ENCODE measurements at places on chromosomes 2 and 18.

DNA sequence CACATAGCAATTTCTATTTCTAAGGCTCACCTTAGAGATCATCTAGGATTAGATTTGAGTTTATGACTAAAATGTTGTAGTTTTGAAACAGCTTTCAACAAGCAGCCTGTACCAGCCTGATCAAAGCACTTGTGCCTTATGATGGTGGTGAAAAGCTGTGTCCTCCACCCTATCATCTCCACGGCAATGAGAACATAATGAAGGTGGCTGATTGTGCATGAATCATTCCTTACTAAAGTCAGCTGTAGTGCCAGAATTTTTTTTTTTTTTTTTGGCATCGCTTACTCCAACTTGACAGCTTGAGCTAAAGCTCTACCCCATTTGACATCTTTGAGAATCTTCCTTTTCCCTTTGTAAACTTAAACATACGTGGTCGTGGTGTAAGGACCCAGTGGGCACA is 86.0 kb downstream of the DCC start:
- no peak for DNase-seq

DNA sequence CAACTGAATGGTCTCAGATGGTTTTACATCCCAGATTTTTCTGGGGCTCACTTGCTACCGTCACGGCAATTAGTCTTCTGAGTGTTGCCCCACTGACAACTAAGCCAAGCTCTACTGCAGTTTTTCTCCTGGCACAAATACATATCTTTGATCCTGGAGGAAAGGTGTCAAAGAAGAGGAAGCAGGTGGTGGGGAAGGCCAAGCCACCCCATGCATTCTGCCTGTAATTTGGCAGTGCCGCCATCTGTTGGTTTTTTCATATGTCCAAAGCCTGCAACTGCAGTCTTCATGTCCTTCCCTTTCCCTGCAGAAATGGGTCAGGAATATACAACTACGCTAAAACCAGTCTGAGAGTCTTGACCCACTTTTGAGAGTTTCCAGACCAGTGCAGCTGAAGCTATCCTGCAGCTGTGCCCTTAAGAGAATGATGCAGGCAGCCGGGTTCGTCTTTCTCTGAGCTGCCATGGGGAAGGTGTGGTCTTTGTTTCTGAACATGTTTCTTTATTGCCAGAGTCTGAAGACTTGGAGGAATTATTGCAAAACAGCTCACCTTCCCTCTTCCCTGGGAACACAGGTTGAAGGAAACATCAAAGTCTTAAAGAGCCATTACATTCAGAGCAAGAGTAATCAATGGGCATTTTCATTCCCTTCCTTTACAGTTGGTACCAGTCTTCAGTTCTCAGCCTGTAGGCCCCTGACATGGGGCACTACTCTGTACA is 71.8 kb upstream of the ATL2 start:
- no peak for DNase-seq

GRCh38 chr18:35474884-35475283 is 22.9 kb downstream of the INO80C start:
- DNase-seq = no peak

- DNase-seq = no peak
Observed at GRCh38 chr18:11163665-11164064, 14.3 kb upstream of the PIEZO2 start.

GRCh38 chr2:220104871-220105351 is 477.5 kb downstream of the SLC4A3 start:
- peak; percentile 36 for DNase-seq

DNA sequence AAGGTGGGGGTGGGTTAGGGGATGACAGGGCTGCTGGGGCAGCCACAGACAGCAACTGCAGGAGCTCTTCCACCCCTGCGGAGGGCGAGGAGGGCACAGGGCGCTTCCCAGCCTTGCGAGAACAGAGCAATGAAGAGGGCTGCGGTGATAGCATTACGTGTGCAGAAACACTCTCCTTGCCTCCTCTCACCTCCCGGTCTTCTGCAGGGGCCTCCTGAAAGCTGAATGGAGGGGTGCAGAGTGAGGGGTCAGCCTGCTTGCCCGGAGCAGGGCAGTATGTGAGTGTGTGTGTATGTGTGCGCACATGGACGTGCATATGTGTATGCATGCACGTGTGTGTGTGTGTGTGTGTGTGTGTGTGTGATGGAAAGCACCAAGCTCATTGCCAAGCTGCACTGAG is 29.5 kb upstream of the IL1R2 start:
- DNase-seq = no peak

GRCh38 chr2:46320141-46320567 is 22.9 kb downstream of the EPAS1 start:
- no peak for DNase-seq

GRCh38 chr2:16197504-16198147 is 257.3 kb downstream of the MYCN start:
- no peak for DNase-seq

DNA sequence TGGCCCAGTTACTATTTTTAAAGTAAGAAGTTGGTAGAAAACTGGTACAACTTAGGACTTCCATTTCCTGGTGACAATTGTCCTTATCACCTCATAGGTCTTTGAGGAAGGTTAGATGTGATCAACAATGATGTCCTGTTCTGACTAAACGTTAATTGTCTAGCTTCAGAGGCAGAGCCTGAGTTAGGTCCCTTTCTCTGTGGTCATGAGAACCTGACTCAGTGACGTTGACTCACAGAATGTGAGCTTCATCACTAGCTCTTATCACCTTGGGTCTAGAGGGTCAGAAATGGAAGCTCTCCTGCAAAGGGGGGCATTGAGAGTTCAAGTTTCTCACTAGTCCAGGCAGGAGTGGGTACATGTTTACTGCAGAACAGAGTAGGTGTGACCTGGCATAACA is 60.6 kb upstream of the ATP8B1 start:
- no peak for DNase-seq

- no peak for DNase-seq
Observed at GRCh38 chr2:232903989-232904388, 33.9 kb downstream of the SNORC start.

- DNase-seq = no peak
Observed at GRCh38 chr2:122236152-122236874, 480.9 kb downstream of the TSN start.

DNA sequence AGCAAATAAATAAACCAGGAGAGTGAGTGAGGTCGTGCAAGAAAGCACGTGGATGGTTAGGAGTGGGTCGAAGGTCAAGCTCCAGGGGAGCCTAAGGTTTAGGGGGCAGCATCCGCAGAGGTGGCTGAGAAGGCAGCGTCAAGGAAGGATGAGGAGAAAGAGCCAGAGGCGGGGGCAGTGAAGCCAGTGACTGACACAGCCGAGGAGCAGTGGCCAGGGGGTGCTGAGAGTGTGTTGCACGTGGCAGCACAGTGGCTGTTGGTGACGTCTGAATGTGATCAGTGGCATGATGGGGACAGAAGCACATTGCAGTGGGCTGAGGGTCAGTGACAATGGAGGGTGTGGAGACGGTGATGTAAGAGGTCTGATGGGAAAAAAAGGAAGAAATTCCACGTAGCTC is 13.7 kb upstream of the FHL2 start:
- DNase-seq = no peak

DNA sequence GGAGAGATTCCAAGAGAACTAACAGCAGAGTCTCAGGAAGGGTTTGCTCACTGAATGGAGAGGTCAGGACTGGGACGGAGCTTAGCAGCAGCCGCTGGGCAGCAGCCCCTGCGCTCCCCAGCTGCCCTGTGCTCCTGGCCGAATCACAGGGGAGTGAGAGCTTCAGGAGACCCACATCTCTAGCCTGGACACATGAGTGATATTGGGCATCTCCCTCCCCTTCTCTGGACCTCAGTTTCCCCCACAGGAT is 511 bp downstream of the MATN3 start:
- DNase-seq = no peak

GRCh38 chr18:25614168-25614567 is 262.2 kb upstream of the ZNF521 start:
- DNase-seq = no peak

DNA sequence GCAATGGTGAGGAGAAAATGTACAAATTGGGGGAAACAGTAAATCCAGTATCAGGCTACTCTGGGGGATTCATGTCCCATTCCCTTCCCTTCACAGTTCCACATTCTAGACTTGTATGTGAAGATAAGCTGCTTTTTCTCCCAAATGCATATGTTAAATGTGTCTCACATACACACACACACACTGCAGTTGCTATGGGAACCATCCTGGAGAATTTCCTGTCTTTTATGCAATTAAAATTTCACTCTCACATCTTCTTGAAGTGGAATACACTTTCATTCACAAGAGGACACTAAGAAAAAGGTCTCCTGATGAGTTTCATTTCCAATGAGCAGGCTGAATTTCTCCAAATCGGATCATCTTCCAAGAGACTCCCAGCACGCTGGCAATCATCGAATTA is 366.0 kb downstream of the LRATD1 start:
- no peak for DNase-seq

DNA sequence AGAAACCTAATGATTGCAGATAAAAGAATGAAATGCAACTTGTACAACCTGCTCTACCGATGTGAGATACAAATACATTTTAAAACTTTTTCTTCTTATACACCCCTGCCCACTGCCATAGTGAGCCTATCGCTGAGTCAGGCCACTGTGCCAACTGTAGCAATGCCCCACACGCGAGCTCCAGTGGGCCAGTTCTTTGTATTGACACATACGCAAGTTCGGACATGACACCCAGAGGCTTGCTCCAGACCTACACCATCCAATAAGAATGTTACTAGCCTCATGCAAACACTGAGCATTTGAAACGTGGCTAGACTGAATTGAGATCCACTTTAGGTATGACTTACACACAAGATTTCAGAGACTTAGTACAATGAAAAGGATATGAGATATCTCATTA is 340.1 kb downstream of the ARHGAP15 start:
- no peak for DNase-seq

GRCh38 chr2:12433626-12433990 is 283.1 kb upstream of the TRIB2 start:
- no peak for DNase-seq

DNA sequence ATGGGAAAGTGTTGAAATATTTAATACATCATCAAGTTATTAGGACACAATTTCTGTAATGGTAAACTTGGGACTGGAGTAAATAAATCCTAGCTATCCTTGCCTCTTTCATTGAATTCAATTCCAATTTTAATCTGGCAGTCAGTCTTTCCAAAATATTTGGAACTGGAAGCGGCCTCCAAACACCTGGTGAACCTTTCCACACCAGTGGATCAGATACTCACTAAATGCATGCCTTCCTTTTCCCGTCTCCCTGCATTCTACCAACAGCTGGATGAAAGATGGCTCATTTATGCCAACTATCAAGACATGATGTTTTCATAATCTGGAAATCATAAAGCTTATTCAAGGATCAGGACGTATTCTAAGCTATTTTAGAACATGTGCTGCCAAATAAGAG is 488.2 kb upstream of the SPHKAP start:
- DNase-seq = no peak

DNA sequence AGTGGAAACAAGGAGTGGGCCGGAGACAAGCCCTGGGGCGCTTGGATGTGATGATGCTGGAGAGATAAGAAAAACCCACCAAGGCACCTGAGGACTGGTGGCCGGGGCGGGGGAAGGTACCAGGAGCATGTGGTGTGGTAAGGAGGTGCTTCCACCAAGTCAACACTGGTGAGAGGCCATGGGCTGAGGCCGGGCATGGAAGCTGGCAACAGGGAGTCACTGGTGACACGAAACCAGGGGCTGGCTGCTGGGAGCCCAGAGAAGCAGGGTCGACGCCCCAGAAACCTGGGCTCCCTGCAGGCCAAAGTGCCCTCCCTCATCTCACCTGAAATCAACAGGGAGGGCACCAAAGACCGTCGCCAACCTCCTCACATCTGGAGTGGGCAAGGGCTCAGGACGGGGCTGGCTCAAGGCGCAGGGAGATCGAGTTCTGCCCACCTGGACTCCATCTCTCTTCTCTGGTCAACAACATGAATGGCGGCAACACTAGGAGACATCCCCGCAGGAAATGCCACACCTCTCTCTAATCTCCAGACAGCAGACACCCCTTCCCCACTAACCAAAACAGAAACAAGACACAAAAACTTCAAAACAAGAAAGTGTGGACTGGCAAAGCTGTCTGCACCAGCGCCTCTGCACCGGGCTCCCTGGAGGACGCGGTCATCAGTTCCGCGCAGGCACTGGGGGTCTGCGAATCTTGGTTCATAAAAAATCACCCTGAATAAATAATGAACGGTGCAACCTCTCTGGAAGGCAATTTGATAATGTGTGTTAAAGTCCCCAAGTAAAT is 185.5 kb downstream of the HDAC4 start:
- DNase-seq = no peak

- no peak for DNase-seq
Observed at GRCh38 chr2:65576861-65577601, 144.6 kb upstream of the SPRED2 start.

- DNase-seq = no peak
Observed at GRCh38 chr18:6784046-6784445, 54.5 kb downstream of the ARHGAP28 start.

DNA sequence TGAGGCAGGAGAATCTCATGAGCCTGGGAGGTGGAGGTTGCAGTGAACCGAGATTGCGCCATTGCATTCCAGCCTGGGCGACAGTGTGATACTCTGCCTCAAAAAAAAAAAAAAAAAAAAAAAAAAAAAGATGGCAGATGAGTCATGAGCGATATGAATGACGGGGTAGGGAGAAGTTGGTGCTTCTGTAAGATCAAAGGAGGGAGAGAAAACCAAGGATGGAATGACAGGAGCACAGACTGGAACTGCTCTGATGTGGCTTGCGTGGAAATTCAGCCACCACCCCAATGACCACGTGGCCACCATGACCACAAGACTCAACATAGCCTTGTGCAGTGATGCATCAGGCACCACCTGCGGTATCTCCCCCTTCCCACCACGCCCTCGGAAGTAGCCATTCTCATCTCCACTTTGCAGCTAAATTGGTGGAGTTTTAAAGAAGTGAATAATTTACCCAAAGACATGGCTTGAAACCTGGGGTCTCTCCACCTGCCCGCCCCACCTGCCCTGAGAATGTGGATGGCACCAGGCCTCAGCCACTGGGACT is 96.0 kb downstream of the ACKR3 start:
- no peak for DNase-seq

DNA sequence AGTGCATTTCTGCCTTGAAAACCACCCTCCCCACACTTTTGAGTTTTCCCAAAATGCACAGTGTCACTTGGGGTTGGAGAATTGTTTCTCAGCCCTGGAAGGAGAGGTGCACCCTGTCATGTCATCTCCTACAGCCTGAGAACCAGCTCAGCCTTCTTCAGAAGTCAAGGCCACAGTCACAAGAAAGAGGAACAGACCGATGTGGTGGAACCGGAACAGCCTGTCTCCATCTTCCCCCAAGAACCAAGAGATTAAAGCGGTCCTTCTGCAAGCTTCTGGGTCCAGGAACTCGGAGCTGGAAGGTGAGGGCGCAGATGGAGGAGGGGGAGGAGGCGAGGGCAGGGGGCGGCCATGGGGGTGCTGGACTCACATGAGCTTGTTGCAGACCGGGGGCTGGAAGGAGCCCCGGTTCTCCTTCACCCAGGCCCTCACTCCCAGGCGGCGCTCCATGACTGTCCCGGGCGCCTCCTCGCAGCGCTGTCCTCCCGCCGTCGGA is 248 bp downstream of the HAAO start:
- no peak for DNase-seq

DNA sequence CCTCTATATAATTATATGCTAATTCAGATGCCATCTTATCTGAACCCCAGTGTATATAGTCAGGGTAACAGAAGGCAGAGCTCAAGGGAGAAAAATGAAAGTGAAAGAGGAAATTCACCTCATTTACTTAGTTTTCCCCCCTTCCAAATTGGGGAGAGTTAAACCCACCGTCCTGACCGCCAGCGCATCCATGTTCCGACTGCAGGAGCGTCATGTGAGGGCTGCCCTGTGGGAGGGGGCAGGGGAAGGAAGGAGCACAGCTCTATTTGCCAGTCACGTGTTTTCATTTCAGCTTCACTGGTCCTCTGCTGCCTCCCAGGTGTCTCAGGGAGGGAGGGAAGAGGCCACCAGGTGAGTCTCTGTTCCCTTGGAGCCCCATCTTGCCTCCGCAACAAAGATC is 13.2 kb downstream of the CNNM4 start:
- DNase-seq = no peak

Measured in renal cortex interstitium (tissue), 15 donors.